ENCODE measurements at places on chromosomes 12 and 14.

DNA sequence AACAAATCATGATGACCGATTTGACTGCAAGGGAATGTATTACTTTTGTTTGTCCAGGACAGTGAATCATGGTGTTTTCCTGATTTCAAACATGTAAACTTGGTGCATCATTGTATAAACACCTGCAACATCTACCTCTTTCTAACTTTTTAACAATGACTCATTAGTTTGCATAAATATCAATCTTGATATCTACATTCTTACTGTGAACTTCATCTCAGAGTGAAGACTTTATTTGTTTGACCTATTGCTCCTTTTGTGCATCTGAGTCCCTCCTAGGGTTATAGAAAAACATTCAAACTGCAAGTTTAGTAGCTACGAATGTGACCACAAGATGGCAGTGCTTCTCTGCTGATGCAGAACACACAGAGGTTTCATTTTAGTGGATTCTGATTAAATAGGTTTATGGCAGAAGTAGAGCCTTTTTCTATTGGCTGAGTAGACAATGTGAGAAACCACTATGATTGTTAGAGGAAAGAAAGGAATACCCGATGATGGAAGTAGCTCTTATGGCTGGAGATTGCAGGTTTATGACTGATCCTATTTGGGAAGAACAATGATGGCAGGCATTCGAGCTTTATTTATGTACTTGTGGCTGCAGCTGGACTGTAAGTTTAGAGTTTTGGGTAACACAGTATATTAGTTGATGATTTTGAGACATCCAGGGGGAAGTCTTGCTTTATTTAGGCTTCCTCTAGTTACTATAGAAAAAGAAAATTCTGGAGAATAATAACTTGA is 244.2 kb upstream of the OR4E1 start:
- peak; percentile 13 for DNase-seq

DNA sequence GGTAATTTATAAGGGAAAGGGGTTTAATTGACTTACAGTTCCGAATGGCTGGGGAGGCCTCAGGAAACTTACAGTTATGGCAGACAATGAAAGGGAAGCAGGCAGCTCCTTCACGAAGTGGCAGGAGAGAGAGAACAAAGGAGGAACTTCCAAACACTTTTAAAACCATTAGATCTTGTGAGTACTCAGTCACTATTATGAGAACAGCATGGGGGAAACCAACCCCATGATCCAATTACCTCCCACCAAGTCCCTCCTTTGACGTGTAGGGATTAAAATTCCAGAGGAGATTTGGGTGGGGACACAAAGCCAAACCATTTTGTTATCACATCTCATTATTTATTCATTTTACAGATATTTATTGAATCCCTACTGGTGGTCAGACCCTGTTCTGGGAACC is 822.8 kb downstream of the GALC start:
- DNase-seq, result no peak

DNA sequence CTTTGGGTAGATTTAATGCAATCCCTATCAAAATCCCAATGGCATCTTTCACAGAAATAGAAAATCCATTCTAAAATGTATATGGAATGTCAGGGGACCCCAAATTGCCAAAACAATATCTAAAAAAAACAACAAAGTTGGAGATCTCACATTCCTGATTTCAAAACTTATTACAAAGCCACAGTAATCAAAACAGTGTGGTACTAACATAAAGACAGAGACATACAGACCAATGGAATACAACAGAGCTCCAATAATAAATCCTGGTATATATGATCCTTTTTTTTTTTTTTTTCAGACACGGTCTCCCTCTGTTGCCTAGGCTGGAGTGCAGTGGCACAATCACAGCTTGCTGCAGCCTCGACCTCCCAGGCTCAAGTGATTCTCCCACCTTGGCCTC is 4.7 kb downstream of the TMBIM4 start:
- no peak for DNase-seq

GRCh38 chr12:53325511-53326061 is 4.2 kb upstream of the AAAS start:
- DNase-seq, result no peak

DNA sequence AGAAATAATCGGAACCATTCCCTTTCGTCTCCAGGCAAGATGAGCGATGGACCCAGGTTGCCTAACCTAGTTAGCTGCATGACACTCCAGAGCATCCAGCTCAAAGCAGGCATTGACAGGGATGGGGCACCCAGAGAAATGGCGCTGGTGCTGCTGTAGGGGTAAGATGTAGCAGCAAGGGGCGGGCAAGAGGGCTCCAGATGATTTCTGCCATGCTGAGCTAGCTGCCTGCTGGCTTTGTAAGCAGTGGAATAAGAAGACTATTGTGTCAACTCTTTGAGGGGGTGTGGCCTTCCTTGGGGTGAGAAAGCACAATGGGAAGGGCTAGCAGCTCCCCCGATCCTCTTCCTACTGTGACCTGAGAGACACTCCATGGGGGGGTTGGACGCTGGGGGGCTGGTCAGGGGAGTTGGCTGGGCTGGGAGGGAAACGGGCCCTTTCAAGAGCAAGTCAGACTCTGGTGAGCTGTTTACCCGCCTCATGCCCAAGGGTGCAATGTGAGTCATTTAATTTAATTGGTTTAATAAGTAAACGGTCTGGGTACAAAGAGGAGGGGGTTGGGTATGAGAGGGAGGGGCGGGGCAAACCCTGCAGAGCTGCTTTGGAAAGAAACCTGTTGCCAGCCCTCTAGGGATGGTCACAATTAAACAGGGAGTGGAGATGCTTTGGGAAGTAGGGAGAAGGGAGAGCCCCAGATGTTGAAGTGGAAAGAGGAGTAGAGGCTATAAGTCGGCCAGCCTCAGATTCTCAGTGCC is 50.5 kb downstream of the B4GALNT3 start:
- no peak for DNase-seq

GRCh38 chr14:102630405-102630804 is 38.0 kb downstream of the RCOR1 start:
- no peak for DNase-seq

GRCh38 chr12:49043856-49044258 is 16.7 kb downstream of the KMT2D start:
- peak; percentile 49 for DNase-seq

DNA sequence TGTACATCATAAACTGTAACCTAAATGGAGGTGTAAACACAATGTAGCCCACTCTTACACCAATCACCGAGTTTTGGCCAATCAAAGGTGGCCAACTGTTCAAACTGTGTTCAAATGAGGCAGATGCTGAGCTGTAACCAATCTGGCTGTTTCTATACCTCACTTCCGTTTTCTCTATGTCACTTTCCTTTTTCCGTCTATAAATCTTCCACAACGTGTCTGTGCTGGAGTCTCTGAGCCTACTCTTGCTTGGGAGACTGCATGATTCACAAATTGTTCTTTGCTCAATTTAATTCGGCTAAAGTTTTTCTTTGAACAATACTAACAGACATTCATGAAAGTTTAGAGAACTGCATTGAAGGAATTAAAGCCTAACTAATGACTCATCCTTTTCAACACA is 547.1 kb upstream of the USP15 start:
- peak; percentile 17 for DNase-seq

DNA sequence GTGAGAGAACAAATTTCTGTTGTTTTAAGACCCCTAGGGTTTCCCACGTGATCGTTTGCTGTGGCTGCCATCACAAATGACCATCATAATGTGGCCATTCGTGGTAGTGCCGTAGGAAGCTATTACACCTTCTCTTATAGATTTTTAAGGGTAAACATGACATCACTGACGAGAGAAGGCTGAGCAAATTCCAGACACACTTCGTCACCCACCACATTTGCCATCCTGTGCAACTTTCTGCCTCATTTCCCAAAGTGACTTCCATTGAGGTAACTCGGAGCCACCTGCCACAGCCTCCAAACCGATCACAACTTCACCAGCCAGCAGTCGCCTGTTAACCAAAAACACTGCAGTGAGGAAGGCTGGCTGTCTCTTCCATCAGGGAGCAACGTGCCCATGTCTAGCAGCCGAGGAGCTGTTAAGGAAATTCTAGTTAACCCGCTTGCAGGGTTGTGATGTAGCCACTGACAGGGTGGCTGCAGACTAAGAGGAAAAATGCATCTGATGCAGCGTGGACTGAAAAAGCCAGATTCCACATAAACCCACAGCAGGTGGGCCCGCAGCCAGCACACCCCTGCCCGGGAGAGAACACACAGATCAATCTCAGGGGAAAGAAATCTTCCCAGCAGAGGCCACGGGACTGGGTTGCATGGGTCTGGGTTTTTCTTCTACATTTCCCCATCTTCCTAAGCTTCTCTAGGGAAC is 44.6 kb downstream of the CCDC85C start:
- peak; percentile 41 for DNase-seq

- DNase-seq, result peak; percentile 54
Observed at GRCh38 chr14:50399251-50400032, 2.8 kb upstream of the CDKL1 start.

GRCh38 chr12:71764587-71765321 is 10.1 kb downstream of the RAB21 start:
- DNase-seq, result no peak

- peak; percentile 93 for DNase-seq
Observed at GRCh38 chr14:79584679-79585078, 626.6 kb downstream of the DIO2 start.

DNA sequence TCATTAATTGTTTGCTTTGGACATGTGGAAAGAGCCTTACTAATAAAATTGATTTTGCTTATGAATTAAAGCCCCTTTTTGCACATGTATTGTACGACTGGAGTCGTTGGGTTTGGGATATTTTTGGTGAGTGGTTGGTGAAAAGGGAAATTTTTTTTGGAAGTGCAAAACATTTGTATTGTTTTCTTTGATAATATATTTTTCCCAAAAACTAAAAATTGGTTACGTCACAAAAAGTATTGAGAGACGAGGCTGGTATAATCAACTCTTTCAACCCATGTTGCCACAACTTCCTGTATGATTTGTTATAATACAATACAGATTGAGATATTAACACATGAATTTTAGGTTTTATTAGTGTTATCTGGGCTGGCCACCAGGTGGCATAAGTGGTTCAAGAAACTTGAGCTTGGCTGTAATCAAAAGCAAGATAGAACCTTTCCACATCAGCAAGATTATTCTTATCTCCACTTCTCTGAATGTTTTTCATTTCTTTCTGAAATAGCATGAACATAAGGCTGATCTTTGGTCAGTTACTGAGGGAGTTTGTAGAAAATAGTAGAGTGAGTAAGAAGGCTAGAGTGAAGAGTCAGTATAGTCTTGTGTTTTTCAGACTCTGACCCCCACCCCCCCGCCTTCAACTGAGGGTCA is 8.7 kb downstream of the NGDN start:
- peak; percentile 62 for DNase-seq

DNA sequence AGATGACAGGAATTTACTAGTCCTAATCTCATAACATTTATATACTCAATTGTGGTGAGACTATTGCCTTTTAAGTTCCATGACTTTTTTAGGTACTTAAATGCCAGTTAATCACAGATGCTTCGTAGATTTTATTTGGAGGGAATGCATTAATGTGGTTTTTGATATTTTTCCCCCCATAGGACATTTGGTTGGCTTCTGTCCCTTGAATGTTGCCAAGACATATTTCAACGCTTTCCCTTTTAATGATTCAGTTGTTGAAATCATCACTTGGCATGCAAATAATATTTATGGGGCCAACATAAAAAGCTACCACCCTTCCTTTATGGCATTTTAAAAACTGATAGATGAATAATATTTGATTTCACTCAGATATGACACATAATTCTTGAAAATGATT is 172.1 kb downstream of the ACSS3 start:
- DNase-seq, result peak; percentile 15

- DNase-seq, result no peak
Observed at GRCh38 chr12:111868676-111869588, 26.9 kb downstream of the MAPKAPK5 start.

- DNase-seq, result peak; percentile 69
Observed at GRCh38 chr14:69107407-69108003, 45.4 kb downstream of the DCAF5 start.

GRCh38 chr14:50740856-50741255 is 72.8 kb upstream of the SAV1 start:
- DNase-seq, result no peak

DNA sequence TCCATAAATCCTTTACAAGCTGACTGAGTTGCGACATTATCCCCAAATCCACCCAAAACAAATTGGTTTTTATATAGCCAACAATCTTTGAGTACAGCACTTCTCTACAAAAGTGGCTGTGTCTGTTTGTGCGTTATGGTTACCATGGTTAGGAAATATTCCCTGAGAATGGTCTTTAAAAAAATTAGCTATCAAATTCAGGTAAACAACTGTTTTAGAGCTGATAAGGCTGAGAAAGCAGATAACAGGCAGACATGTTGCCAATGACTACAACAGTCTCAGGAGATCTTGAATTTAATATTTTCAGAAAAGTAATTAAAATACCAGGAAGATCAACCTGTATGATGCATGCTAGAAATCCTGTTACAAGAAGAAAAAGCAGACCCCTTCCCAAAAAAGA is 248.0 kb downstream of the RASSF9 start:
- DNase-seq, result no peak

- peak; percentile 93 for DNase-seq
Observed at GRCh38 chr12:58920102-58920960, at the start of gene LRIG3. Gene LRIG3 (minus strand): TSS chr12:58920504. CDS start chr12:58920235, 269 bp downstream.

GRCh38 chr12:131137009-131137835 is 183.5 kb downstream of the ADGRD1 start:
- DNase-seq, result no peak

DNA sequence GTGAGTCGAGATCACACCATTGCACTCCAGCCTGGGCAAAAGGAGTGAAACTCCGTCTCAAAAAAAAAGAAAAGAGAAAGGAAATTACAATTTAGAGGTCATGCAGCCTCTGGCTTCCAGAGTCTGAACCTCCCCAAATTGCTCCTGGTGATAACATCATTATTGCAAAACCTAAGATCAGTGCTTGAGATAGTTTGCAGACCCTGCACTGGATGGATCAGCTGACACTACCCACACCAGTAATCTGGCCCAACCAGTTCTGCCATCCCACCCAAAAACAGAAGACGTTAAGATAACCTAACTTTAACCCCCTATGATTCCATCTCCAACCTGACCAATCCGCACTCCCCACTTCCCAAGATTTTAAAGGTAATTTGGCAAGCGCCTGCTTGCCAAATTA is 353.7 kb upstream of the DIO2 start:
- DNase-seq, result no peak

All from fibroblast of skin of right biceps (primary cell).